Esophagus squamous epithelium (tissue), 5 donors: ENCODE measurements at places on chromosomes 6 and 20.

GRCh38 chr6:166958926-166959861, 2.8 kb upstream of the RNASET2 start:
- H3K27ac ChIP-seq: peak overlapping the region; percentile 89
- H3K36me3 ChIP-seq: no peaks in the 10 kb centered on the region
- H3K4me3 ChIP-seq: no peak overlapping the region
- DNase-seq: no peak

DNA sequence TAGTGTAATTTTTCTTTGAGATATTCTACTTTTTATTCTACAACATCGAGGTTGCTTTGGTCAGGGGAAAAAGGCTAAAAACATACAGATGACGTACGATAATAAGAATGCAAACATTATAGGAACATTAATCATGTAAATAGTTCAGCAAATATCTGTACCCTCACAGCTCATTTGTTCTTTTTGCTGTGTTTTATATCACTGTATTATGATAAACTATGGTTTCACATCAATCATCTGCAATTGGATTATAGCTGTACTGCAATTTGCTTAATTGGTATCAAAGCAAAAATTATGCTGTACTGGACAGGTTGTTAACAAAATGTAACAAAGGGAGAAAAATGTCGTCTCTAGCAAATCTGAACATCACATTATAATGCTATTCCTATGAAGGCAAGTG, 597.1 kb downstream of the EPHA7 start:
- no peak overlapping the region for H3K27ac ChIP-seq
- DNase-seq: no peak
- no peak overlapping the region for H3K4me3 ChIP-seq
- H3K36me3 ChIP-seq: no peaks in the 10 kb centered on the region
- H3K4me1 ChIP-seq: no peaks in the 10 kb centered on the region

- no peak overlapping the region for H3K4me3 ChIP-seq
- no peaks in the 10 kb centered on the region for H3K27me3 ChIP-seq
- H3K4me1 ChIP-seq: no peaks in the 10 kb centered on the region
- no peaks in the 10 kb centered on the region for H3K36me3 ChIP-seq
- DNase-seq: no peak
- H3K27ac ChIP-seq: no peak overlapping the region
Measured at GRCh38 chr6:121175827-121176226, 158.5 kb downstream of the TBC1D32 start.

- no peak overlapping the region for H3K4me3 ChIP-seq
- no peak for DNase-seq
- no peaks in the 10 kb centered on the region for H3K36me3 ChIP-seq
- no peak overlapping the region for H3K27ac ChIP-seq
- peaks cover 4% of the 10 kb centered on the region for H3K4me1 ChIP-seq
Measured at GRCh38 chr20:14526891-14527290, 189.5 kb upstream of the FLRT3 start.

DNA sequence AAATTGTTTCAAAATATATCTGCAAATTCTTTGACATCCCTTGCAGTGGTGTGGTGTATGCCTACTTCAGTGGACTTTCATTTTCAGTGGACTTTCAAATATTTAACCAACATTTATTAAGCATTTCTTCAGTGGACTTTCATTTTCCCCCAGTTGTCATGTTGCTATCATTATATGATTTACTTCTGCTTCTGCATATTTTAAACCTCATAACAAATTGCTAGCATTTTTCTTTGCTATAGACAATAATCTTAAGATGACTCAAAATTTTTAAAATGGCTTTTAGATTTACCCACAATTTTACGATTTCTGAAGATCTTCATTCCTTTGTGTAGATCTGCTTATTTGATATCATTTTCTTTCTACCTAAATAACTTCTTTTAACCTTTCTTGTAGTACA, 592.7 kb upstream of the SLC35B3 start:
- no peaks in the 10 kb centered on the region for H3K27me3 ChIP-seq
- no peaks in the 10 kb centered on the region for H3K4me1 ChIP-seq
- DNase-seq: no peak
- H3K36me3 ChIP-seq: no peaks in the 10 kb centered on the region

GRCh38 chr6:131960371-131961133, 9.4 kb upstream of the CCN2 start:
- DNase-seq: no peak
- no peaks in the 10 kb centered on the region for H3K27me3 ChIP-seq
- H3K4me1 ChIP-seq: no peaks in the 10 kb centered on the region
- no peaks in the 10 kb centered on the region for H3K36me3 ChIP-seq
- H3K27ac ChIP-seq: no peak overlapping the region

- no peaks in the 10 kb centered on the region for H3K36me3 ChIP-seq
- no peak for DNase-seq
- no peak overlapping the region for H3K27ac ChIP-seq
- H3K4me3 ChIP-seq: no peak overlapping the region
- no peaks in the 10 kb centered on the region for H3K27me3 ChIP-seq
Measured at GRCh38 chr6:170041526-170041925, 249.4 kb downstream of the DLL1 start.

GRCh38 chr6:154537511-154538325, 27.2 kb upstream of the CNKSR3 start:
- no peak overlapping the region for H3K4me3 ChIP-seq
- H3K27ac ChIP-seq: no peak overlapping the region
- no peak for DNase-seq
- H3K4me1 ChIP-seq: no peaks in the 10 kb centered on the region

GRCh38 chr6:113089056-113089455, 741.9 kb downstream of the RFPL4B start:
- H3K4me3 ChIP-seq: no peak overlapping the region
- H3K27me3 ChIP-seq: no peaks in the 10 kb centered on the region
- H3K36me3 ChIP-seq: no peaks in the 10 kb centered on the region
- H3K27ac ChIP-seq: no peak overlapping the region
- no peaks in the 10 kb centered on the region for H3K4me1 ChIP-seq
- no peak for DNase-seq

GRCh38 chr6:37004044-37004980, 1.1 kb upstream of the FGD2 start:
- peaks cover 8% of the 10 kb centered on the region for H3K4me1 ChIP-seq
- no peak overlapping the region for H3K4me3 ChIP-seq

DNA sequence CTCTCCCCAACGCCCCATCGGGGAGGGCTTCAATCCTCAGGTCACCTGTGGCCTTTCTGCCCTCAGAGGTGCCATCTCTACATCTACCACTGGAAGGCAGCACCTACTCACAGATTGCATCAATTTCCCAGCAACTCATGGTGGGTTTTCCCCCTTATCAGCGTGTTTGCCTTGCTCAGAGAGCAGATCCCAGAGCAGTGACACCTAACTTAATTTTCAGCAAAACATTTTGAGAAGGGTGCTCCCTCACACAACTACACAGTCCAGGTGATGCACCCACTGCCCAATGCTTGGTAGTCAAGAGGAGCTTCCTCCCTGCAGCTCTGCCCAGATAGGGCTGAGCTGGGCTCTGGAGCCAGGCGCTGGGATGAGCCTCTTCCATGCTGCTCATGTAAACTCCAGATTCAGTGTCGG, 48.2 kb downstream of the PLG start:
- no peak for DNase-seq
- no peak overlapping the region for H3K4me3 ChIP-seq
- H3K27me3 ChIP-seq: no peaks in the 10 kb centered on the region
- no peaks in the 10 kb centered on the region for H3K36me3 ChIP-seq
- no peak overlapping the region for H3K27ac ChIP-seq

- H3K4me3 ChIP-seq: no peak overlapping the region
- H3K4me1 ChIP-seq: no peaks in the 10 kb centered on the region
- no peaks in the 10 kb centered on the region for H3K27me3 ChIP-seq
- DNase-seq: no peak
- H3K36me3 ChIP-seq: no peaks in the 10 kb centered on the region
Measured at GRCh38 chr6:90049295-90049694, 155.0 kb downstream of the GJA10 start.

- H3K4me1 ChIP-seq: no peaks in the 10 kb centered on the region
- H3K36me3 ChIP-seq: no peaks in the 10 kb centered on the region
- no peak for DNase-seq
- no peak overlapping the region for H3K4me3 ChIP-seq
Measured at GRCh38 chr6:41229721-41230120, 1.6 kb downstream of the TREML4 start.

DNA sequence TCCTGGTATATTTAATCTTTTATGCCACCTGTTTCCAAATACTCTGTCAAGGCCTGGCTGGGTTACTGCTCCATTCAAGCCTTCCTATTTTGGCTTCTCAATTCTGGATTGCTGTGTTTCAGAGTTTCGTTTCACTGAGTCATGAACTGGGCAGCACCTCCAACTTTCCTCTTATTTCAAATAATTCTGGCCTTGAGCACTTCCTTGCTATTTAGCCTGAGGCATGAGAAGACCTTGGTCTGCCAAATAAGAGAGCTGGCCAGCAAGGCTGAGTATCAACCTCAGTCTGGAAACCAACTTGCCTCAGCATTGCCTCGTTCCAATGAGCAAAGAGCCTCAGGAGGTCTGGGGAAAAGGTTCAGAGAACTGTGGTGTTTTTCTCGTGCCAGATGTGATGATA, 66.6 kb downstream of the TNFAIP3 start:
- no peaks in the 10 kb centered on the region for H3K4me1 ChIP-seq
- H3K36me3 ChIP-seq: no peaks in the 10 kb centered on the region
- DNase-seq: no peak

GRCh38 chr6:89311853-89312531, 3.1 kb downstream of the GABRR2 start:
- H3K27me3 ChIP-seq: no peaks in the 10 kb centered on the region
- no peak overlapping the region for H3K4me3 ChIP-seq
- H3K36me3 ChIP-seq: no peaks in the 10 kb centered on the region

- DNase-seq: no peak
- H3K36me3 ChIP-seq: no peaks in the 10 kb centered on the region
- peaks cover 14% of the 10 kb centered on the region for H3K4me1 ChIP-seq
Measured at GRCh38 chr20:8860011-8860495, 208.8 kb upstream of the PLCB4 start.

DNA sequence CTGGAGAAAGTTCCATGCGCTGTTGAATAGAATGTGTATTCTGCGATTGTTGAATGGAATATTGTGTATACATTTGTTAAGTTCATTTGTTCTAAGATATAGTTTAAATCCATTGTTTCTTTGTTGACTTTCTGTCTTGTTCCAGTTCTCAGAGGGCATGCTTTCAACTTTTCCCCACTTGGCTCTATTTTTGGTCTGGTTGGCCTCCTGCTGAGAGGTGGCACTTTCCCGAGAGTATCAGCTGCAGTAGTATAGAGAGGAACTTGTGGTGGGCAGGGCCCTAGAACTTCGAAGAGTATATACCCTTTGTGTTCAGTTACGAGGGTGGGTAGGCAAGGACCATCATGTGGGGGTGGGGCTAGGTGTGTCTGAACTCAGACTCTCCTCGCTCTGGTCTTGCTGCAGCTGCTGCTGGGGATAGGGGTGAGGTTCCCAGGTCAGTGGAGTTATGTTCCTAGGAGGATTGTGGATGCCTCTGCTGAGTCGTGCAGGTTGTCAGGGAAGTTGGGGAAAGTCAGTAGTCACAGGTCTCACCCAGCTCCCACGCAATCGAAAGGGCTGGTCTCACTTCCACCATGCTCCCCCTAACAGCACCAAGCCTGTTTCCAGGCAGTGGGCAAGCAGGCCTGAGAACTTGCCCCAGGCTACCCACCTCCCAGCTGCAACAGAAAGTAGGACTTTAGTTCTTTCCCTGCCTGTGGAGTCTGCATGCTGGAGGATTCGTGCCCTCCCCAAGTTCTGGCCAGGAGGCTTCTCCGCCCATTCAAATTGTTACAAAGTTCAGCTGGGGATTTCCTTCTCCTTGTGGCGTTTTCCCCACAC, 118.9 kb upstream of the SSTR4 start:
- H3K4me1 ChIP-seq: no peaks in the 10 kb centered on the region
- no peaks in the 10 kb centered on the region for H3K36me3 ChIP-seq
- no peak overlapping the region for H3K4me3 ChIP-seq

- H3K27me3 ChIP-seq: no peaks in the 10 kb centered on the region
- no peak overlapping the region for H3K4me3 ChIP-seq
- H3K4me1 ChIP-seq: no peaks in the 10 kb centered on the region
Measured at GRCh38 chr20:10006447-10007090, 28.2 kb upstream of the ANKEF1 start.

DNA sequence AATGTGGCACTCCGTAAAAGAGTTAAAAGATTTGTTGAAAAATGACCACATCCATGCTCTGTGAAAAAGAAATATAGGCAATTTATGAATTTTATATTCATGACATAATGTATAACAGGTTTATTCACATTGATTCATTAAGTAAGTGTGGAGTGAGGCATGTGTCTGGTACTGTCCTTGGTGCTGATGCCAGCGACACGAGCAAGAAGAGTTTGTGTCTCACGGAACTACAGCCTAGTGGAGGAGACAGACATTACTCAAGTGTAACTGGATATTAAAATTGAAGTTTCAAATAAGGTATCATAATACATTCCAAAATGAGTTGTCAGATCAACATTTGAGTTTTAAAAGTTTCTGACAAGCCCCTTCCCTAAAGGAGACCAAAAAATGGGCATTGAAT, 158.2 kb upstream of the PRND start:
- H3K4me1 ChIP-seq: no peaks in the 10 kb centered on the region
- DNase-seq: no peak
- H3K27ac ChIP-seq: no peak overlapping the region
- no peaks in the 10 kb centered on the region for H3K36me3 ChIP-seq
- no peaks in the 10 kb centered on the region for H3K27me3 ChIP-seq

DNA sequence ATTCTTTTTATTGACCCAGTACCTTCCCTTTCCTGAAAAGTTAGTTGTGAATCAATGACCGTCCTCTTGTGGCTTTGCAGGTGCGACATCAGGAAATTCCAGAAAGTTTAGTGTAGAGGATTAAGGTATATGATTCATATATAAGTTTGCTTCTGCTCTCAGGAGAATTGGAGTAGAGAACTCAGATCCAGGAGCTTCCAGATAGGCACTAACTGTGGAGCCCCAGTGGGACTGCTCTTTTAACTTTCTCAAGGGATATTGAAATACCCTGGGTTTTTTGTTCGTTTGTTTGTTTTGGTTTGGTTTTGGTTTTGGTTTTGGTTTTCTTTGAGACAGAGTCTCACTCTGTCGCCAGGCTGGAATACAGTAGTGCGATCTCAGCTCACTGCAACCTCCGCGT, 9.5 kb downstream of the TAAR2 start:
- peak overlapping the region; percentile 27 for H3K27ac ChIP-seq
- DNase-seq: no peak
- no peak overlapping the region for H3K4me3 ChIP-seq
- H3K36me3 ChIP-seq: no peaks in the 10 kb centered on the region

DNA sequence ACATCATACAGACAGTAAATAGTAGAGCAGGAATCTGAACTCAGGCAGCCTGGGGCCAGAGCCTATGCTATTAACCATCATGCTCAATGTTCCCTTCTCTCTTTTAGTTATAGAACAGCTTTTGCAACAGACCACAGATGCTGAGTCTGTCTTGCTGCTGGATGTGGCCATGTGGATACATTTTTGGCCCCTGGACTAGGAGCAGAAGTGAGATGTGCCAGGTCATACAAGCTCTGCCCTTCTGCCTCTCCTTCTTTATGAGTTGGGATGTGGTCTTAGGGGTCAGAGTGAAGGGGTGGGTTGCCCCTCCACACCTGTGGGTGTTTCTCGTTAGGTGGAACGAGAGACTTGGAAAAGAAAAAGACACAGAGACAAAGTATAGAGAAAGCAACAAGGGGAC, 14.6 kb upstream of the AARS2 start:
- no peaks in the 10 kb centered on the region for H3K4me1 ChIP-seq
- H3K4me3 ChIP-seq: no peak overlapping the region
- no peak for DNase-seq
- no peak overlapping the region for H3K27ac ChIP-seq
- H3K27me3 ChIP-seq: no peaks in the 10 kb centered on the region
